ENCODE measurements at places on chromosomes 7 and 10.

DNA sequence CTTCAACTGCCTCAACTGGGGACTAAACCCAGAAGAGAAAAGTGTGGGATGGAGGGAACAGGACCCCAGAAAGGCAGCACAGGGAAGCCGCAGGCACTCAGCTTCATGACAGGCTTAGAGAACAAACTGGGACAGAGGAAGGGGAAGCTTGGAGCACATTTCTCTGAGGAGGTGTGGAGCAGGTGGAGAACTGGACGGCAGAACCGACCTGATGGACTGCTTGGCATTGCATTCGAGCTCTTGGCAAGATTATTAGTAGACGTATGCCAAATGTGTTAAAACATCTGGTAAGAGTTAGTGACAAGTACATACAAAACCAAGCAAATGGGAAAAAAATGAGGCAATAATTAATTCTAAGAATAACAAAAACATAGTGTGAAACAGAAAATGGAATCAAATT is 335.7 kb downstream of the SFMBT2 start:
- no peak for DNase-seq

GRCh38 chr7:19762631-19763030 is 10.8 kb downstream of the TMEM196 start:
- DNase-seq = no peak

DNA sequence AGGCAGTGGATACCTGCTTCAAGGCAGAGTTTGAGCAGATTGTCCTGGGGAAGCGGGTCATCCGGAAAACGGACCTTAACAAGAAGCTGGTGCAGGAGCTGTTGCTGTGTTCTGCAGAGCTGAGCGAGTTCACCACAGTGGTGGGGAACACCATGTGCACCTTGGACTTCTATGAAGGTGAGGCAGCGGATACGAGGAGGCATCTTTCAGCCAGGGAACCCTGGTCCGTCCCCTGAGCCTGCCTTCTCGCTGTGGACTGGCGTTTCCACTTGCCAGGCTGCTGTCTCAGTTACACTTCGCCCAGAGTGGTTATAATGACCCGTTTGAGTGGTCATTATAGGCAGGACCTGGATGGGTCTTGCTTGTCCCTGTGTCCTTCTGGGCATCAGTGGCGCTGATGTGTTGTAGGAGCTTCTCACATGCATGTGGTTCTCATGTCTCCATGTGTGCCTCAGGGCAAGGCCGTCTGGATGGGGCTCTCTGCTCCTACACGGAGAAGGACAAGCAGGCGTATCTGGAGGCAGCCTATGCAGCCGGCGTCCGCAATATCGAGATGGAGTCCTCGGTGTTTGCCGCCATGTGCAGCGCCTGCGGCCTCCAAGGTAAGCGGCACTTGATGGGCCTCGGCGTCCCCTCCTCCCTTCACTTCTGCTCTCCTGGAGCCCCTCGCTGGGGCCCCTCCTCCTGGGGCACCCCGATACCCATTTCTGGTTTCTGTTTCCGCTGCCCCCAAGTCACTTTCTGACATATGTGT is 18.0 kb downstream of the UPP1 start:
- DNase-seq = no peak

GRCh38 chr7:69465262-69465661 is 133.0 kb upstream of the AUTS2 start:
- DNase-seq = no peak

DNA sequence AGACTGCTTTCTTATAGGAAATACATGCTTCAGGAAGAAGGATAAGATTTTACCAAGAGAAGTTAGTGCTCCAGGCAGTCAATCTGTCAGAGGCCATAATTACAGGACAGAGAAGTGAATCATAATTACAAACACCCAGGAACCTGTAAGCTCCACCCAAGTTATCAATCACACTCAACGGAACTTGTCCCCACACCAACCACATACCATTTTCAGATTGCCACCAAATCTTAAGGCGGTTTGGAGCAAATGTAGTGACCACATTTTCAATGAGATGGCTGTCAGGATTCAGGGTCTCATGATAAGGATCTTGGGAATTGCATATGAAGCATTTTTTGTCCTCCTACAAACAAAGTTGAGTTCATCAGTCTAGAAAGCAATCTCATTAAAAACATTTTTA is 4.8 kb downstream of the LAMB1 start:
- DNase-seq = no peak

GRCh38 chr7:158976849-158977593 is 120.7 kb downstream of the DYNC2I1 start:
- DNase-seq = peak; percentile 81

DNA sequence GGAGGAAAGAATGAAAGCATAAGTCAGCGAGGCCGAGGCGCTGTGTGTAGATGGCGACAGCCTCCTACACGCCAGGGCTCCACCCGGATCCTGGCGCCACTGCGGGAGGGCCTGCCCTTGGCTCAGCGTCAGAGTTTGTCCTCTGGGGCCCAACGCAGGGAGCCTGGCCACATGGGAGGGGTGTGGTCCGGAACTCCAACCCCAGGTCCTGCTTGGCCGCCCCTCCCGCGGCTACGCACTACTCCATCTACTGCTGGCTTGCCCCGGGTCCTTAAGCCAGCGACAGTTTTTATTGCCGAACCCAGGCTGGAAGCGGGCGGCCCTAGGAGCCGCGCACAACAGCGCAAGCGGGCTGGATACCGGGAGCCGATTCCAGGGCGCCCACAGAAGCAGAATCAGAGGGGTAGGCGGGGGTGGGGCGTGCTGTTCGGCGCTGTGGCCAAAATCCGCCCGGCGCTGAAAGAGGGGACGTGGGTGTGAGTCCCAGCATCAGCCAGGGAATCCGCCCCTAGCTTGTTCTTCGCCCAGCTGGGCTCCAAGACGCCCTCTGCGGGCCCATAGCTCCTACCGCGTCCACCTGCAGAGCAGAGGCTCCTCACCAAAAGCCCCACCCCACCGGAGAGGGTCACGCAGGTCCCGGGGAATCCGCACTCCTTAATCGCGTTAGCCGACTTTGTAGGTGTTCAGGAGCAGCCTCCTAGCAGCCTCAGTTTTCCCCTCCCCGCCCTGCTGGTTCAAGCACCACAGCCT is 4.5 kb downstream of the KAZALD1 start:
- DNase-seq = peak; percentile 75

GRCh38 chr10:86221442-86222335 is 144.9 kb downstream of the GRID1 start:
- DNase-seq = no peak

GRCh38 chr10:91162050-91162494 is 58.4 kb upstream of the PCGF5 start:
- peak; percentile 59 for DNase-seq

DNA sequence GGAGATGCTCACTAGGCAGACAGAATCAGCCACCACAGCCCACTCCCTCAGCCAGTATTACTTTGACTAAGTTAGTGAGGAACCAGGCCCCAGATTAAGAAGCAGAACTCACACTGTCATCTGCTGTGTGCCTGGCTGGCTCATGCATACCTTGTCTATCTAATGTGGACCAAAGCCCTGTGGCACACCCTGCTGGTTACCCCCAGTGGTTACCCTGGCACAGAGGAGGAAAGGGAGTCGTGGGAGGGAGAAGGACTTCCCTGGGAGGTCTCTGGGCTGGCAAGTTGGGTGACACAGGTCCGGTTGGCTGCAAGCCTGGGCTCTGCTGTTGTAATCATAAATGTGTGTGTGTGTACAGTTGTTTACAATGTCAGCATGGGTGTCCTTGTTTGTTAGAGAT is 7.5 kb upstream of the SH2D4B start:
- peak; percentile 45 for DNase-seq

DNA sequence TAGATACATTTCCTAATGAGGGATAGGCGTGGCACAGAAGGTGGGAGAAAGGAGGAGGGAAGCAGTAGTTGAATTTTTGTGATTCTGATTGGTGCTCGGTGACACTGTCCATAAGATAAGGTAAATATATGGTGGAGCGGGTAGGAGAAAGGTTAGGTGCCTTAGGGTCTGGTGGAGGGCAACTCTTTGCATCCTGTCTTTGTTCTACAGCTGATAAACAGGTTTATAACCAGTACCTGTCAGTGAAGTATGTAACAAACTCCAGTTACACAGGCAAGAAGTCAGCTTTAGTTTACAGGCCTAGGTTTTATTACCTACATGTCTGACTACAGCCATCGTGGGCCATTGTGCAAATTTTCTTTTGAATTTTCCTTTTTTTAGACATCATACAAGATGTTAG is 10.9 kb upstream of the FAM180A start:
- no peak for DNase-seq

GRCh38 chr7:100367676-100368613 is 5.3 kb upstream of the PILRA start:
- no peak for DNase-seq
